ENCODE measurements at places on chromosomes 1 and 21.

GRCh38 chr1:203179667-203180005 is 4.0 kb upstream of the MYBPH start:
- no peak for DNase-seq

DNA sequence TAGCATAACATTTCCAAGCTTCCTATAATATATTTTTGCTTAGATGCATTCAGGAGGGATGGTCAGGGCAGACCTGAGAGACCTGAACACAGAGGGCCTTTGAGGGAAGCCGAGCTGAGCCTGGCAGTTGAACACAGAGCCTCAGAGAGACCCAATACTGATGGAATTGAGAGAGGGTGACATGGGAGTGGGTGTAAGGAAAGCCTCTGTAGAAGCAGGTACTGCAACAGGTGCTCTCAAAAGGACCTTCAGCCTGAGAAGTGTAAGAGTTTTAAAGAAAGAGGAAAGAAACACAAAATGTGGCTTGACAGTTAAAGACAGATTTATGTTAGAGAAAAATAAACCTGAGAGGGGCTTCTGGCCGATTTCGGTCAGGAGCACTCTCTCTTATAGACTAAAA is 73.9 kb upstream of the PGBD5 start:
- DNase-seq: no peak

- no peak for DNase-seq
These were observed 33.0 kb upstream of the TP53BP2 start for GRCh38 chr1:223878598-223879325.

DNA sequence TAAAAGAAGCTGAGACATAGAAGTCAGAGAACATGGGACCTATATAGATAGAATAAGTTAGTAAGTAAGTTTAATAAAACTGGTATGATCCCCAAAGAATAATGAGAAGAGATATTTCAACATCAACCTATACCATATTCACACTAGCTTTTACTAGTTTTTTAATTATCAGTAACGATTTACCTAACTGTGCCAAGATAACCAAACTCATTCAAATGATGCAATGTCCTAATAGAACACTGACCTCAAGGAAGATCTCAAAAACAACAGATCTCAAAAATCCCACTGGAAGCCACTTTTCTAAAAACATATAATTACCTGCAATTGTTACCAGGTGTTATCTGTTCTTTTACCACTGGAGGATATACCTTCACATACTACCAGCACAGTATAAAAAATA is 38.7 kb downstream of the ANKRD13C start:
- no peak for DNase-seq

- DNase-seq: no peak
These were observed 71.3 kb downstream of the TMEM53 start for GRCh38 chr1:44602634-44603628.

DNA sequence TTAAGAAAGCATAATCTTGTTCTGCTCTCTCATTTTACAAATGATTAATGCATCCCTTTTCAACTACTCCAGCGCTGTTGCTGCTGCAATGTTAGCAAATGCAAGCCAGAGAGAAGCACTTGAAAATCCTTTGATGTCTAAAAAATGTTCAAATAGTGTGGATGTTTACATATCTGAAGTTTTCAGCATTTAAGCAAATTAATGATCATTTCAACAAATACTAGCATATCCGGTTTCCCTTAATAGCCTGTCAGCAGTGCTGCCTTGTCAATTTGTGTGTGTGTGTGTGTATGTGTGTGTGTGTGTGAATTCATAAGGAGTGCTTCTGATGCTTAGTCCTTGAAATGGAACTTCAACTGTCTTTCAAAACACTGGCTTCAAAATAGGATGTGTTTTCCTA is 48.1 kb upstream of the WNT2B start:
- no peak for DNase-seq

Data from stimulated activated CD8-positive, alpha-beta memory T cell treated with anti-CD3 and anti-CD28 coated beads, Interleukin-15, amount 100 ng/mL, for 1 hour (primary cell).